ENCODE measurements at places on chromosomes 6 and 20.

- no peak for DNase-seq
Measured at GRCh38 chr6:170003027-170003426, 251.6 kb downstream of the ERMARD start.

GRCh38 chr6:3259491-3259958 lies 778 bp downstream of the PSMG4 start:
- DNase-seq = peak; percentile 36

DNA sequence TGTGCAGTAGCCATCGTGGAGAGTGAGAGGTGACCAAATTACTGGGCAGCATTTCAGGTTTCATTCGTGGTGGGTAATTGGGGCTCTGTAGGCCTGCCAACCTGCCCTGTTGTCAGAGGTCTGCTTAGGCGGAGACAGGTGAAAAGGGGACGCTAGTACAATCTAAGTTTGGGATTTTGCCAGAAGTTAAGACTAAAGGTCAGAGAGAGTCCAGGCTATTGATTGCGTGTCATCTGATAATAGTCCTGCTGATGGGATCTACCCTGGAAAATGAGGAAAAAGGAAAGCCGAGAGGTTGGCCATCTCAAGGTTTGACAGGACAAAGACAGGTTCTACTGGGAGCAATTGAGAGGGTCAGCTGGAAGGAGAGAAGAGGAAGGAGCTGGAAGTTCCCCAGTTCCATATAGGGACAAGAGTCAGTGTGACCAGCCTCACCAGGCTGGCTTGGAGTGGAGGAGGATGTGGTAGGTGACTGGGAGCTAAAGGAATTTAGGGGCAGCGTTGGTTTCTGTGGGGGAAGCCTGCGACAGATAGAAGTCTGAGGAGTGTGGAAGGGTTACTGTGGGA lies 10.9 kb downstream of the ARFGEF2 start:
- DNase-seq = no peak

DNA sequence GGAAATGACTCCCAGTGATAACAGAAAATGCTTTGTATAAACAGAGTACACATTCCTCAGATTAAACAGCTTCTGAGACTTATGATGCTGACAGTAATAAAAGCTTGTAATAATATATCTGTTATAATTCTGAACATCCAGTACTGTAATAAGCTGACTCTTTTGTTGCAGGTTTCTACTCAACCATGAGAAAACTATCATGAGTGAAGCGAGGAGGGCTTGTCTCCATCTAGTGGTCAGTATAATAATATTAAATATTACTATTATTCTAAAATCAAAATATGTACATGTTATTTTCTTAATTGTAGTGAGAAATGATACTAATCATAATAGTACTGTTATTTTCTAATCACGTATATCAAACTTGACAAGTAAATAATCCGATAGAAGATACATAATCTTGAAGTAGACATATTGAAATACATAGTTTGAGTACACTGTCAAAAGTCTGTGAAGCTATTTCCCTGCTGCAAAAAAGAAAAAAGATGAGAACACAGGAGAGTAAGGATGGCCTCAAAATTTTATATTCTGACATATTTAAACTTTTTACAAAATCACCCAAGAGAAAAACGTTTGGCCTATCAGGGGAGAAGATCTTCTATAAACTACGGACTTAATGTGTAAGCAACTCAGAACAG lies 183.1 kb downstream of the MOXD1 start:
- no peak for DNase-seq

- no peak for DNase-seq
Measured at GRCh38 chr6:4435981-4436445, 300.6 kb upstream of the ECI2 start.

GRCh38 chr6:79188885-79189480 lies 45.5 kb downstream of the HMGN3 start:
- DNase-seq = no peak

- DNase-seq = no peak
Measured at GRCh38 chr6:87139236-87139635, 16.1 kb upstream of the ZNF292 start.

DNA sequence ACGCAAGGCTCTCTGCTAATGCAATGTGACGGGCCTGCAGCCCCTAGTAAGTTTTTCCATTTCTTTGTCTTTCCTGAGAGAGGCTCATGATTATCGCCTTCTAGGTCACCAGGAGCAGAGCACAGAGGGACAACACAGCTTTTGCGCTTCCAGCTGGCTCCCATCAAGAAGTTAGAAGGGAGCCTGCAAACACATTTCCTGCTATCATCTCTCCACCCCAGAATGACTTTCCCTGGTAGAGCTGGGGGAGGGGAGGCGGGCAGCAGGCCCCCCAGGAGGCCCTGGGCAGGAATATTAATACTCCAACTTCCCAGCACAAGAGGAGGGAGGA lies 35.7 kb upstream of the CCDC167 start:
- DNase-seq = no peak

DNA sequence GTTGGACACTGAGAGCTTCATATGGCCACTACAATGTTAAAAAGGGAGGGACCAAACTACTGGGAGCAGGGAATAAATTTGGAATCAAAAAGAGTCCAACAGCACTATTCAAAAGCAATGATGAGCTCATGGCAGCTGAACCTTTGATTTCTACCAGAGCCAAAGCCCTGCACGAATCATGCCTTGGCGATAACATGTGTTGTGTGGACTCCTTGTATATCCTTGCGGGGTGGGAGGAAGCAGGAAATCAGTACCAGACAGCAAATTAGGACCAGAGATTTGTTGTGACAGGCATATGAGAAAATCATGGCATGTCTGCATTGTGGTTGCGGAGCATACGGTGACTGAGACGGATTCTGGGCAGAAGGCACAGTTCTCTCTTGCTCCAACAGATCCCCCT lies 85.6 kb upstream of the EMILIN3 start:
- DNase-seq = no peak

GRCh38 chr6:118327237-118327636 lies 220.9 kb upstream of the PLN start:
- DNase-seq = no peak

- no peak for DNase-seq
Measured at GRCh38 chr6:20433929-20434328, 32.2 kb downstream of the E2F3 start.

DNA sequence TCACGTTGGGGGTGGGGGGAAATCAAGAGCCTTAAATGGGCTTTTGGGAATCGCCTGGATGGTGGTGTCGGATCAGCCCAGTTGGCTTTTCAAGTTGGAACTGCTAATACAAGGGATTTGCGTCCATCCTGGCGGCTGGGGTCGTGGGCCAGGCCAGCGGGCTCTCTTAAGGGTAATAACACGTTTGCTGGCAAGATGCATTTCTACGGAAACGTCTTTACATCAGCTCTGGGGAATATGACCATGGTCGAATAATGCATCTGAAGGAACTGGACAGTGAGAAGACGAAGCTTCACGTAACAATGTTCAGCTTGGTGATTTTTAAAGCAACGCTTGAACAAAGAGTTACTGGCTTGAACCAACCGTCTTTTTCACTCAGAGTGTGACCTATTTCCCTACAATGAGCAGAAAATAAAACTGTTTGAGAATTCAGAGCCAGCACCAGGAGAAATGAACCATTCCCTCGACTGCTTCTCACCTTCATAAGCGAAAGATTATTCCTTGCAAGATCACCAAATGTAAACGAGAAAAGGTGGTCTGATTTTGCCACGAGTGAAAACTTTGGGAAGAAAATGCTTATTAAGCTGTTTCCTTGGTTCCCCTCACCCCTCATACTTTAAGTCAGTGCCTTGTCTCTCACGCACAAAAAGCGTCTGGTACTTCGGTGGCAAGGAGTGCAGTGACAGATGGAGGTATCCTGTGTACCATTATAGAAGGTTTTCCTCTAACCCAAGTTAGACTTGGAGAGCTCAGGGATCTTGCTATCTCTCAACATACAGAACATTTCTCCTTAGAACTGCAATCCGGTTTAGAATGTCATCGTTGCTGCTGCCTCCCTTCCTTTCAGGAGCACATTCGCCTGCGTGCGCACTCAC lies 1.4 kb upstream of the MARCKS start:
- peak; percentile 45 for DNase-seq

DNA sequence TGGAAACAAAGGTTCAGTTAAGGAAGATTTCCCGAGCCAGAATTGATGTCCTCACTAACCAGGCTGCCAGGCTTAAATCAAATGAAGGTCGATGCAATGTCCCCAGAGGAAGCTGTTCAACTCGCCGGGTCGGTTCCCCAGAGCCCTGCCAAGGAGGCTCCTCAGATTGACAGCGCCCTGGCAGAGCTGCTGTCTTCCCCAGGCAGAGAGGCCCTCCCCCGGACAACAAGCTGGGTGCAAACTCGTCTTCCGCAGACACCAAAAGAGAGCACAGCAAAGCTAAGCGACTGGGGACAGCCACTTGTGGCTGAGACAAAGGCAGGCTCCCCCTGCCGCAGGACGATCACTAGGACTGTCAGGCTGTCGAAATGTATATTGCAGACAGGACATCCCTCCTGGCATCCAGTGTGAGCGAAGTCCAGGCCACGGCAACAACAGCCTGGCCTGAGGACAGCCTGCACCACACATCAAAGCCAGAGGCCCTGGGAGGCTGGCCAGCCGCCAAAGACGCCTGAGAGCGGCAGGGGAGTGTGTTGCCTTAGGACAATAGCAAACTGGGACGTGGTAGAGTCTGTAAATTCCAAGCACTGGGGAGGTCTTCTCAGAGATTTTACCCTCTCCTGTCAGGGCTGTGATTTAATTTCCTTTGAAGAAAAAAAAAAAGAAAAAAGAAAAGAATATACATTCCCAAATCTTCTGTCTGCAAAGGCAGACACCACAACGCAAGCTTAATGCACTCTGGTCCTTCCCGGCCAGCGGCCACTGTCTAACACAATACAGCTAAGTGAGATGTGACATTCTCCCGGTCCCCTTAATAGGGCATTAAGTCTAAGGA lies 99.1 kb downstream of the HIVEP2 start:
- peak; percentile 61 for DNase-seq

DNA sequence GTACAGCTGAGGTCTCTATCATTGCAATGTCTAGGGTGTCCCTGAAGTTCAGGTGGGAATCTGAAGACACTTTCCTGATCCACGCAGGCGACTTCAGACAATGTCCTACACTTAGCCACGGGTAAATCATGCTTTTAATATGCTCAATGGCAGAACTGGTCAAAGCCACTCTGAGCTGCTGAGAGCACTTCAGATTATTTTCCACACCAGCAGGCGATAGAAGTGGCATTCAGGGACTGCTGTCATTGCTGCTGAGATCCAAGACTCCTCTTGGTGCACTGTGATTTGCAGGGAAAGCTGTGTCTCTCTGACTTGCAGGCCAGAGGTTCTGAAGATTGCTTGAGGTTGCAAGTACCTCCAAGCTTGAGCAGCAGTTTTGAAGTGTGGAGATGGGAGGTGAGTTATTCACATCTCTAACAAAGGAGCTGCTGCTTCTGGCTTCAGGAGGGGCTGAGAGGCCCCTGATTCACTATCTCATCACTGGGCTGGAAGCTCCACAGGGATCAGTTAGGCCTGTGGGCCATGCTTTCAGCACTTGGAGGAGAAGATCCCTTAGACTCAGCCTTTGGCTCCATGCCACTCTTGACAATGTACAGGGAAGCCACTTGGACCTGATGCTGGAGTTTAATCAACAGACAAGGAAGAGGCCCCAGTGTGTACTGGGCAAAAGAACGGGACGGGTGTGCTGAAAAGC lies 2.9 kb upstream of the SSTR4 start:
- DNase-seq = no peak

DNA sequence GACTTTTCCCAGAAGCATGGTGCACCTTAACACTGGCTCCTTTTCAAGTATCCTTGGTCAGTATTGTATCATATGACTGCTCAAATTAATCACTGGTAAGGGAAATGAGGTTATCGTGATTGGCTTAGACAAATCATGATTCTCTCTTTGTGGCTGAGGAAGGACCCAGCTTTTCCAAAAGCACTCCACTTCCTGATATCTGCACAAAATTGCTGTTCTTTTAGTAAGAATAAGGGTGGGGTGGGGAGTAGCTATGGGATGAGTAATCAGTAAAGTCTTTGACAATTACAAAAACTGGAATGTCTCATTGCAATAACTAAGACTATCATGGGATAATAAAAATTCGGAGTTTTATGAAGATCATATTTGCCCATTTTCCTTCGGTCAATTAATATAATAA lies 9.0 kb upstream of the RIPPLY2 start:
- no peak for DNase-seq

DNA sequence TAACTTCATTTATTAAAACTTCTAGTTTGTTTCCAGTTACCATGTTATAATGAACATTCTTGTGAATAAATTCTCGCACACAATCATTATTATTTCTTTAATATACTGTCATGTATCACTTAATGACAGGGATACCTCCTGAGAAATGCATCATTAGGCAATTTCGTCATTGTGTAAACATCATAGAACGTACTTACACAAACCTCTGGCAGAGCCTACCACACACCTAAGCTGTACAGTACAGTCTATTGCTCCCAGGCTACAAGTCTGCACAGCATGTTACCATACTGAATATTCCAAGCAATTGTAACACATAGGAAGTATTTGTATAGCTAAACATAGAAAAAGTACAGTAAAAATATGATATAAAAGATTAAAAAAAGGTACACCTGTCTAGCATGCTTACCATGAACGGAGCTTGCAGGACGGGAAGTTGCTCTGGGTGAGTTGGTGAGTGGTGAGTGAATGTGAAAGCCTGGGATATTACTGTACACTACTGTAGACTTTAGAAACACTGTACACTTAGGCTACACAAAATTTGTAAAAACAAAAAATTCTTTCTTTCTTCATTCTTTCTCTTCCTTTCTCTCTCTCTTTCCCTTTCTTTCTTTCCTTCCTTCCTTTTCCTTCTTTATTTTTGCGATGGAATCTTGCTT lies 268.2 kb upstream of the SOX4 start:
- DNase-seq = no peak

DNA sequence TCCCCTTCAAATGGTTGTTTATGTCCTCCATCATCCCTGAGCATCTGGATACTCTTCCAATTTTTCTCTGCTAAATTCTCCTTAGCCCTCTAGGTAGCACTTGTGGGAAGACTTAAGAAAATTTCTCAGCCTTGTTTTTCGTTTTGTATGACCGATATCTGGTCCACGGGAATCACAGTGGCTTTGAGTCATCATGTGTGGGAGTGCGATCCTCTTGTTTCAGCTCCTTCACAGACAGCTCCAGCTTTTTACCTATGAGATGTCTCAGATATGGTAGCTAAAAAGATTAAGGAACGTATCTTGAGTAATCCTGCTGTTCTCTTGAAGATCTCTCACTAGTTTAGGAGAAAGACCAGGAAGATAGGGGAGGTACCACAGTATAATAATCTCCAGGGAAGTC lies 196.1 kb downstream of the GRM1 start:
- no peak for DNase-seq

- DNase-seq = no peak
Measured at GRCh38 chr20:43916881-43917371, 2.3 kb downstream of the TOX2 start.

- DNase-seq = no peak
Measured at GRCh38 chr20:43799150-43799711, 72.4 kb upstream of the GTSF1L start.

- no peak for DNase-seq
Measured at GRCh38 chr6:145235207-145235606, 500.1 kb downstream of the EPM2A start.
